ENCODE measurements at places on chromosomes 2 and 18.

- DNase-seq = no peak
Observed at GRCh38 chr18:64993695-64994094, 757.1 kb upstream of the CDH7 start.

- no peak for DNase-seq
Observed at GRCh38 chr2:148546270-148546669, 98.3 kb upstream of the EPC2 start.

DNA sequence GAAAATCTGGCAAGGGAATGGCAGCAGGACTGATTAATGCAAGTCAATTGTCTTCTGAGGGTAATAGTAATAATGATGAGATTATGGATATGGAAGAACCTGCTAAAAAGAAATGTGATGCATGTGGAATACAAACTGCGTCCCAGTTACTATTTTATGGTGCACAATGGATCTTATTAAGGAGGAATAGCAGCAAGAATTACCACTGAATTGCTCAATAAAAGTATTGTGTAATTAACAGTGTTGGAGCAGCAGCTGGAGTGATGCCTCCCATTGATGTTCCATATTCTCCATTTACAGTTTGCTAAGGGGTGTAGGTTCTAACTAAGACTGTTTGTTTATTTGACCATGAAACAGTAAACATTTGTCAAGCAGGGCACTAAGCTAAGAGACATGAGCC lies 167.9 kb downstream of the HRH4 start:
- no peak for DNase-seq

DNA sequence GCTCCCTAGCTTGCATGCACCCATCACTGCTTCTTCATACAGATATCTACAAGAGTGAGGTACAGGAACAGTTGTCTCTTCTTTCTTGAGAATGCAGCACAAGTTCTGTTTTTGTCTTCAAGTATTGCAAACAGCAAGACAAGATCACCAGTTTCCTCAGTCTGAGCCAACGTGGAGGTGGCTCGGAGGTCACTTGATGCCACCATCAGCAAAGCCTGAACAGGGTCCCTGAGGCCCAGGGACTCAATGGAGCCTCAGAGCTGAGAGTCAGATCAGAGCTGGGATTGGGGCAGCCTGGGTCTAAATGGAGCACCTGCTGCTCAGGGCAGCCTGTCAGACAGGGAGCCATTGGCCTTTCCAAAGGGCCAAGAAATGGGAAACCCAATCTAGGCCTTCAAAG lies 290.7 kb upstream of the ID2 start:
- no peak for DNase-seq

DNA sequence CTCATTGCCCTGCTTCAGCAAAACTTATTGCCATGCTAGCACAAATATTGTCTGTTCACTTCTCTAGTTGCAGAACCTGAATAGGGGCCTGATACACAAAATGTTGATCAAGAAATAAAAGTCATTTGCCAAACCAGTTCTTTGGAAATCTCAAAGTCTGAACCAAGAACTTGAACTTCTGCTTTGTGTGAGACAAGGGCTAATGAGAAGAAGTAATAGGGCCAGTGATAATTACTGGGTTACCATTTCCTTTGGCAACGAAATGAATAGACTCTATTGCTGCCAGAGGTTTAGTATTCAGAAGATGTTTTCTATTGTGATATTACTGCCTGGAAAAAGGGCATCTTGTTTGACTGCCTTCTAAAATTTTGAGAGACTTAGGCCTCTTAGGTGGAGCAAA lies 35.0 kb downstream of the TMEFF2 start:
- DNase-seq = no peak

DNA sequence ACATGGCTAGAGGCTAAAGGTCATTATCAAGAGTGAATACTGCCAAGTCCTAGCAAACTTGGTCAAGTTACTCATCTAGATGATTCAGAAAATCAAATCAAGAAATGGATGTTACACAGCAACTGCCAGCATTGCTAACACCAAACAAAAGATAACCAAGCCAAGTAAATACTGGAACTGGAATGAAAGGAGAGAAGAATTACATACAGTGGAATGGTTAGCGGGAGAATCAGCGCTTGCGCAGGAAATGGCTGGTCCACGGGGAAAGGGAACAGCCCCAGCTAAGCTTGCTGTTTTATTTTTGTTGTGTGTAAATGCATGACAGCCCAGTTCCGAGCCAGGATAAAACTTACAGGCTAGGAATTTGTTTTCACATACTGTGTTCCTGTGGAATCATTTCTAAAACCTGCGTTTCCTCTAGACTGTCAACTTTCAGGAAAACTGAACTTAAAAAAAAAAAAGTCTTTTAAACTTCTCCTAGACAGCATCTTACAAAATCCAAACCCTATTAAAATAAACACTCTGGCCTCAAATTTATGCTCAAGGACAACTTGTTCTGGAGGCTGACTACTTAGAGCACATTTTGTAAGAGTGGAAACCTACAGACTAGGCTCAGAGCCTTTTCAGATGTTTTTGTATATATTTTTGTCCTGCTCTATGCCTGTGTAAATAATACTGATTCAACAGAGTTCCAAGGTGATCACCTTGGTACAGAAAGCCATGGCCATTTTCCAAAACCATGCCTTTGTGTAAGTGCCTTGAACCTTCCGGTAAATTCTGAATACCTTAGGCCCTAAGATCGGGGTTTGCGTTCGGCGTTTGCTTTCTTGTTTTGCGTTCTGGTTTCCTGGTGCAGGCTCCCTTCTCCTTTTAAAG lies 30.7 kb upstream of the TXNDC2 start:
- no peak for DNase-seq

All from activated CD8-positive, alpha-beta memory T cell treated with anti-CD3 and anti-CD28 coated beads for 1 hour (primary cell).